ENCODE measurements at places on chromosomes 3 and 15.

GRCh38 chr15:39918688-39919385 is 1.2 kb downstream of the GPR176 start:
- DNase-seq, result no peak

- no peak for DNase-seq
Observed at GRCh38 chr15:88637841-88638625, 783 bp upstream of the ISG20 start.

- no peak for DNase-seq
Observed at GRCh38 chr15:51380999-51381806, 39.7 kb downstream of the GLDN start.

GRCh38 chr3:71202848-71203533 is 380.5 kb downstream of the FOXP1 start:
- DNase-seq, result no peak

GRCh38 chr15:60563539-60564404 is 84.8 kb upstream of the ICE2 start:
- DNase-seq, result no peak

- DNase-seq, result no peak
Observed at GRCh38 chr3:69231929-69232440, 109.6 kb upstream of the LMOD3 start.

- DNase-seq, result no peak
Observed at GRCh38 chr3:53328746-53329145, 18.6 kb downstream of the DCP1A start.

- no peak for DNase-seq
Observed at GRCh38 chr3:16785465-16785864, 99.3 kb upstream of the PLCL2 start.

- no peak for DNase-seq
Observed at GRCh38 chr3:160765211-160765610, 9.2 kb downstream of the PPM1L start.

- no peak for DNase-seq
Observed at GRCh38 chr3:58657571-58658141, 8.9 kb downstream of the FAM3D start.
